Smooth muscle cell of bladder (primary cell): ENCODE measurements at places on chromosomes 3 and 15. TPM values are rescaled to one million over a fixed set of nuclear protein-coding genes. Genes with fewer than 3 reads are reported as not detected.

The DAZL gene
- not detected in 2 replicates for total RNA-seq

The CRBN gene
- total RNA-seq, result 47.4 and 58.1 TPM in 2 replicates

The P2RY1 gene
- 1.1 and 4.4 TPM in 2 replicates for total RNA-seq

The GOLGA8T gene
- 0.14 TPM in 1 of 2 replicates, not detected in the other for total RNA-seq

The PIK3CB gene
- 6.4 and 7.1 TPM in 2 replicates for total RNA-seq
